ENCODE measurements at places on chromosomes 11 and 22.

DNA sequence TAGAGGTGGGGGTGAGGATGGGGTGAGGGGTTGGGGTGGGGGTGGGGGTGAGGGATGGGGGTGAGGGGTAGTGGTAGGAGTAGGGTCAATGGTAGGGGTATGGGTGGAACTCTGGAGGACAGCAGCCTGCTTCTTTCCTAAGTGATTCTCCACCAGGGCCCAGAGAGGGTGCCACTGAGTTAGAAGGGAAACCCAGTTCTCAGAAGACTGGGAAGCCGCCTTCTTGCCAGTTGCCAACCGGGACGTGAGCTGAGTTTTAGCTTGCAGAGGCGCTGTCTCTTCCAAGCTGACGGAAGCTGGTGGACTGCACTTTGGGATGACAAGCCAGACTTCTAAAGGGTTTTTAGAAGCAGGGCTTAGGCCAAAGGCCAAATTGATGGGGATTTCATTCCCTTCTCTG is 104.4 kb downstream of the NAT10 start:
- no peak for DNase-seq

- DNase-seq = no peak
These were observed 22.3 kb upstream of the ST3GAL4 start for GRCh38 chr11:126333142-126333541.

- DNase-seq = no peak
These were observed 20.4 kb downstream of the PSMD13 start for GRCh38 chr11:256952-257737.

- no peak for DNase-seq
These were observed 50.2 kb downstream of the MCAM start for GRCh38 chr11:119266517-119267255.

DNA sequence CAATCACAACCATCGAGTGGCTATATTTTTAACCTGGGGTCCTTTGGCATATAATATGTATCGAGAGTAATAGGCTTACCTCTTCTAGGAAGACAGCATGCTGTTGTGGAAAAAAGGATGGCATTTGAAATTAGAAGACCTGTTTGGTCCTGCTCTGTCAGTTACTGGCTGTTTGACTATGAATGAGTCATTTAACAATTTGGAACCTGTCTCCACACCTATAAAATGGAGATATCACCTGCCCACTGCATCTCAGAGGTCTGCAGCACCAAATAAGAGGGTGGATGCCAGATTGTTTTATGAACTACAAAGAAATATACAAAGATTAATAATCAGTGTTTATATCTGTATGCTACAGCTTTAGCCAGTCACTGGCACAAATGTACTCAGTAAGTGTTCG is 60.8 kb downstream of the SLC25A17 start:
- DNase-seq = no peak

DNA sequence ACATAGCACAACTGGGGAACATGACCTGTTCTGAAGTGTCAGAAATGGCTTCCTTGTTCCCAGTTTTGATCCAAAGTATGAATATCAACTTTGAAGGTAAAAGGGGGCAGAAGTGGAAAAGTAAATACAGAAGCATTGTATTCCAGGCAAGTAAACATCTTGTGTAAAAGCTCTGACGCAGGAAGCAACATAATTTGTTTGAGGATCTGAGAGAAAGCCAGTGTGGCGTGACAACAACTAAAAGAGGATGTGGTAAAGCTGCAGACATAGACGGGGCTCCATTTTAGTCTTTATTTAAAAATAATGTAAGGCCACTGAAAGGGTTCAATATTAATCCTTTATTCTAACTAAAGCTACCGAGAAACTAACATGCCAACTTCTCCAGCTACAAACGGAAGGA is 310.2 kb downstream of the DLG2 start:
- no peak for DNase-seq

DNA sequence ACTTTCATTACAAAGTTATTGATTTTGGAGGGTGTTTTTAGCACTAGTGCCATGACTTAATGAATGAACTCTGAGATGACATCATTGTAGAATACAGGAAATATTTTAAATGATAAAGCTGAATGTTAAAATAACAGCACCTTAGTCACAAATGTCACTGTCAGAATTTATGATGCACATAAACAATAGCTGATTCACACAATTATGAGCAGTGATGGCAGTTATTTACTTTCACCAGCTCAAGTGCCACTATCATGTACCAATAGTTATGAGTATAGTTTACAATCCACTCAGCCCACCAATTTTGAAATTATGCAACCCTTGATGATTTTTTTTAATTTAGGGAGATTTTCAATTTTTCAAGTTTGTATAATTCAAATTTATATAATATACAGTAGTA is 23.0 kb downstream of the SERPING1 start:
- DNase-seq = no peak

- no peak for DNase-seq
These were observed 3.4 kb downstream of the DGCR6 start for GRCh38 chr22:18909556-18909955.

- no peak for DNase-seq
These were observed 54.6 kb upstream of the TOP3B start for GRCh38 chr22:22037229-22037628.

DNA sequence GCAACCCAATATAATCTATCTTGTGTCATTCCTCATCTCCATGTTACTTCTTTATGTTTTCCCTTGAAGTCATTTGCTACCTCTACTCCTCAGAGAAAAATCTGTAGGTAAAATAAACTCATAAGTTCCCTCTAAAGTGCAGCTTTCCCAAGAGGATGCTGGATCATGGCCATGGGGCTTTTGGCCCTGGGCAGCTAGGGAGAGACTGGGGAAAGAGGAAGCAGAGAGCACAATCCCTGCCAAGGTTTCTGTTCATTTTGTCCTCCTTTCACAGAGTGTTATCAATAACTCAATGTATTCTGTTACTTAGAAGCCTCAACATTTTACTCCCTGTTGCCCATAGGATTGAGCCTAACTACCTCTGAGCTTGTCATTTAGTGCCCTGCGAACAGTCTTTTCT is 9.0 kb downstream of the RNF121 start:
- no peak for DNase-seq

GRCh38 chr11:82865841-82866240 is 34.4 kb downstream of the PRCP start:
- no peak for DNase-seq

DNA sequence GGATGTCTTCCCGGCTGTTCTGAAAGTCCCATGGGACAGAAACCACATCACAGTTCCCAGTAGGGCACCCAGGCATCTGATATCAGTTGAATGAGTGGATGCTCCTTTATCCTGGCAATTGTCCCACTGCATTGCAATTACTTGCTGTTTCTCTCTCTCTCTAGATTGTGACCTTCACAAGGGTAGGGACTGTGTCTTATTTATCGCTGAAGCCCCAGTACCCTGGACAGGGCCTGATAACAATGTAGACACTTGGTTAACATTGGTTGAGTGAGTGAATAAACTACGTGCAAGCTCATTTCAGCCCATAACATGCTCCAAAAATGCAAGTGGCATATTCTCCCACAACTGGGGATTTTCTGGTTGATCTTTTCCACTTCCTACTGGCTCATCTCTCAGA is 193.7 kb upstream of the NARS2 start:
- no peak for DNase-seq

DNA sequence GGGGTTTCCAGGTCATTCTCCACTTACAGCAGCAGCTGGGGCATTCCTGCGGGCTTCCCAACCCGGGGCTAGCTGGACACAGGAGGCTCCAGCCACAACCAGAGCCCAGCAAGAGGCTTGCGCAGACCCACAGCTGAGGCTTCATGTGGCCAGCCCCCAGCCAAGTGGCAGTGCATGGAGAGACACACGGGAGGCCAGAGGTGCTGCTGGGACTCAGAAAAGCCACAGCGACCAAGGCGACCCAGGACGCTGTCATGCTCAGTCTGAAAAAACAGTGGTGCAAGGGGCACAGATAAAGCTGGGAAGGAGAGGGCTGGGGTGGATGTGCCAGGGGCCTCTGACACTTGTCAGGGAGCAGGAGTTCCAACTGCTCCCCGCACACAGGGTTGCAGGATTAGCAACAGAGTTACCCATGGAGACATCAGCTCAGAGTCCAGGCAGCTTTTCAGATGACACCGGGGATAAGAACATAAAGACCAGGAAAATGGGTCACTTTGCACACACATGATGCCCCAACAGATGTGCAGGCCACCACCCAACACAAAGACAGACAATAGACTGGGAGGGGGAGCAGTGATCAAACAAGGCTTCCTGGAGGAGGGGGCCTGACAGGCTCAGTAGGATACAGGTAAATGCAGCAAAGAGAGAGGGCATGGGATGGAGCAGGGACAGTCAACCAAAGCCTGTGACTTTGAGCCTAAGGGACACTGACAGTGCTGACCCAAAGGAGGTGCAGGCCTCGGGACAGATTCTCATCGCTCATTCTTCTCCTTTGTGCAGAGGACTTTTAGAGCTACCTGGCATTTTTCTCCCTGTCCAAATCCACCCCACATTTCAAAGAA is 6.9 kb upstream of the NEAT1 start:
- no peak for DNase-seq

GRCh38 chr11:29006668-29007067 is 898.5 kb downstream of the METTL15 start:
- no peak for DNase-seq

DNA sequence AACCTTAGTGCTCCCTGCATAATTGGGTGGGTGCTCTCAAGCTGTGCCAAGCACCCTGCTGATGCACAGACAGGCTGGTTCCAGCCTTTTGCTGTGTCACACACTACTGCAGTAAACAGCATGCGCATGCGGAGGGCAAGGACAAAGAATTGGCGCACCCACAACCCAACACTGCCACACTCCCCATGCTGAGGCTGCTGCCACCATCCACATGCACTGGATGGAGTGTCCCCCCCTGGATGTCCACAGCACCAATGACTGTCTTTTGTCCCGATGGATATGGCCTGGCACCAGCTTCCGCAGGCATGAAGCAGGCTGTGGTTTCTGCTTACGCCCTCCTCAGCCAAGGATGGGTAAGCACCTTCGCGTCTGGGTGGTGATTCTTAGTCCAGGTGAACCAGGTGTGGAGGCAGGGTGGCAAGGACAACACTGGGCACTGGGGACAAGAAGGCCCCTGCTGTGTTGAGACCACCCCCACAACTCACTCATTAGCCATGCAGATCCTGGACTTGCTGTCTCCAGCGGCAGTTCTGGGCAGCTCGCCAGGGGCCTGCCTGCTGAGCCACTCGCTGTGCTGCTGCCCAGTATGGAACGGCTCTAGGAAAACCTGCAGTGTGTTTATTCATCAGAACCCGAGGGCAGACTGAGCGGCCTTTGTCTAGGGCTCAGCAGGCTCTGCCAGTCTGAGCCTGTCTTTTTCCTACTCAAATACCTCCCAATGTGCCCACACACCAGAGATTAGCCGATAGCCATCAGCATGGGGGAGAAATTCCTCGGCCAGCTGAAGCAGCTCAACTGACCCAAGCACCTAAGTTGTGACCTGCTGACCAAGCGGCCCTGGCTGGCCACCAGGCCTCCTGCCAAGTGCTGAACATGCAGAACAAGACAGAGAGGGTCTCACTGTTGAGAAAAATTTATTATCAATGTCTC is 8.2 kb upstream of the NAP1L4 start:
- peak; percentile 92 for DNase-seq

GRCh38 chr11:109138196-109138595 is 283.8 kb upstream of the C11orf87 start:
- no peak for DNase-seq

DNA sequence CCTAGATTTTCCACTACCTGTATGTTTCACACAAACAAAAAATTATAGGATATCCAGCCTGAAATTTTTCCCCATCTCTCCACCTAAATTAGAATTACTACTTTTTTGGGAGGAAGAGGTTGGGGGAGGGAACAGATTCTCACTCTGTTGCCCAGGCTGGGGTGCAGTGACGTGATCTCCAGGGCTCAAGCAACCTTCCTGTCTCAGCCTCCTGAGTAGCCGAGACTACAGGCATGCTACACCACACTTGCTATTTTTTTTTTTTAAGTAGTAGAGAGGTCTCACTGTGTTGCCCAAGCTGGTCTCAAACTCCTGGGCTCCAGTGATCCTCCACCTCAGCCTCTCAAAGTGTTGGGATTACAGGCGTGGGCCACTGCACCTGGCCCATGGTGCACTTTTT is 9.5 kb downstream of the JAML start:
- no peak for DNase-seq

DNA sequence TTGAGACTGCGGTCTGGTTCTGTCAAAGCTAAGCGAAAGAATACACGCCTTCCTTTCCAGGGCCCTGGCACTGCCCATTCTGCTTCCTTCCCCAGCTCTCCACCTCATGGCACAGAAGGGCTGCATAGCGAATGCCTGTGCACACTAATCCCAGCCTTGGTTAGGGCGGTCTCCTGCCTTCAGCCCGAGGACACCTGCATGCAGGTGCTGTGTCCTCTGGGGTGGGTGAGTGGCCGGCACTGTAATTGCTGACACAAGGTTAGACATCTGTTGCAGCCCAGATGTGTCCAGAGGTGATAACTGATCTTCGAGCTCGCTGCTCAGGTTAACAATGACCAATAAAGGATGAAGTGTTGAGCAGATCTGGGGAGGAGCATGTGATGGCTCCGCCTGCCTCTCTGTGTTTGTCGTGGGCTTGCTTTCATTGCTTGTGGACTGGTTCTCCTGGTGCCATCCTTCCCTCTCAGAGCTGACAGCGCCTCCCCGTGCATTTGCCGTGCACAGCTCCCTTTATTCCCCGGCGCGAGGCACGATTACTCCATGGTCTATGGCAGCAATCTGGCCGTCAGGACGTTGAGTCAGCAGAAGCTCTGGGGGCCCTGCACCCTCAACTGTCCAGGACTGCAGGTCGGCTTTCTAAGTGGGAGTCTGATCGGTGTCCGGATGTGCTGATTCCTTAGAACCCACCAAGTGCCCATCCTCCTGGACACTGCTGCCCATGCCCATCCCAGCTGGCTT is 1088.2 kb downstream of the BRD1 start:
- no peak for DNase-seq

DNA sequence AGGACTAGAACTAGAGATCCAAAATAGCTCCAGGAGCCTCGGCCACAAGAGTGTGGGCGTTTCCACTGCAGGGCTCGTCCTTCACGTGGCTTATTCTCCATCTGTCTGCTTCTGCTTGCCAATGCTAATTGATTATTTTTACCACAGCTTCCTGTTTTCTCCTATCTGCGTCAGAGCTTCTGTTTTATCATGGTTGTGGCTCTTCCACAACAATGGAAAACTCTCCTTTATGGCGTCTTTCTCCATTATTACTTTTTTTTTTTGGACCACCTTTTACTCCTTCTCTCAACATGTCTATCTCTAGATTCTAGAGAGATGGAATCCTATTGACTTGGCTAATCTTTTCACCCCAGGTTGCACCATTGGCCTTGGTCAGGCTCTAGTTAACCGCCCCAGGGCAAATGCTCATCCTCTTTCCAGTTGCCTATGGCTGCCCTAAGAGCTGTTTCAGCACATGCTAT is 25.9 kb downstream of the CAT start:
- no peak for DNase-seq
